Osteocyte (in vitro differentiated cells): ENCODE measurements at places on chromosomes 12 and 14.

- H3K27ac ChIP-seq = peak overlapping the region; percentile 96
- DNase-seq = no peak
- H3K4me3 ChIP-seq = peak overlapping the region; percentile 90
Measured at GRCh38 chr12:6662602-6662905, 365 bp downstream of the ING4 start.

DNA sequence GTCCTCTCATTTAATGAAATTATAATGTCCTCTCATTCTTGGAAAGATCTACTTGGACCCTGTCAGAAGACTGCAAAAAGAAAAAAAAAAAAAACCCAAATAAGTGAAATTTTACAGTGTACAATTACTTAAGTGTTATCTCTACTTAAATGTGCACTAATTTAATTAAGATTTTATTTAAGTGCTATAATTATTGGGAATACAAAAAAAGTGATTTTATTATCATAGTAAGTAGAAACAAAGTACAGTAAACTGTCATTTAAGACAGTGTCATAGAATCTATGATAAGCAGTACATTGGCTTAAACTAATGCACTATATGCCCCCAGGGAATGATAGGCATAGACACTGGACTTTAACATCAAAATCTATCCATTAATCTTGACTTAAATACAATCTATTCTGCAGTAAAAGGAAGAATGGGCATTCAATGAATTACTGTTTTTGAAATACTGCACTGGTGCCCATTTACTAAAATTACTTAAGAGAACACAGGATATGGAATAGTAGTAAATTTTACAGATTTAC lies 23.3 kb downstream of the INSM2 start:
- H3K4me3 ChIP-seq = no peak overlapping the region
- H3K27ac ChIP-seq = no peak overlapping the region
- H3K4me1 ChIP-seq = peaks cover 4% of the 10 kb centered on the region
- no peaks in the 10 kb centered on the region for H3K27me3 ChIP-seq
- DNase-seq = no peak

GRCh38 chr14:104086661-104087461 lies 1.4 kb downstream of the ASPG start:
- H3K27ac ChIP-seq = no peak overlapping the region
- H3K4me1 ChIP-seq = no peaks in the 10 kb centered on the region
- no peak for DNase-seq
- peaks cover 8% of the 10 kb centered on the region for H3K27me3 ChIP-seq
- H3K4me3 ChIP-seq = no peak overlapping the region

DNA sequence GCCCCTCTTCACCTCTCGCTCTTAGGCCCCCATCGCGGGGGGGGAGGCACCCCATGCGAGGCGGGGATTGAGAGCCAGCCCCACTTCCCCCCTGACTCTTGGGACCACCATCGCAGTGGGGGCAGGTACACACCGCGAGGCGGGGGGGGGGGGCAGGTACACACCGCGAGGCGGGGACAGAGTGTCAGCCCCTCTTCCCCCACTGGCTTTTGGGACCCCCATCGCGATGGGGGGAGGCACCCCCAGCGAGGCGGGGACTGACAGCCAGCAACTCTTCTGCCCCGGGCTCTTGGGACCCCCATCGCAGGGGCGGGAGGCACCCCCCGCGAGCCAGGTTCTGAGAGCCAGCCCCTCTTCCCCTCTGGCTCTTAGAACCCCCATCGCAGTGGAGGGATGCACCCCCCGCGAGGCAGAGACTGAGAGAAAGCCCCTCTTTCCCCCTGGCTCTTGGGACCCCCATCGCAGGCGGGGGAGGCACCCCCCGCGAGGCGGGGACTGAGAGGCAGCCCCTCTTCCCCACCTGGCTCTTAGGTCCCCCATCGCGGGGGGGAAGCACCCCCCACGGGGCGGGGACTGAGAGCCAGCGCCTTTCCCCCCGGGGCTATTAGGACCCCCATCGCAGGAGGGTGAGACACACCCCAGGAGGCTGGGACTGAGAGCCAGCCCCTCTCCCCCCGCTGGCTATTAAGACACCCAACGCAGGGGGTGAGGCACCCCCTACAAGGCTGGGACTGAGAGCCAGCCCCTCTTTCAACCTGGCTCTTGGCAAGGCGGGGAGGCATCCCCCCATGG lies 196.5 kb upstream of the PZP start:
- H3K4me1 ChIP-seq = no peaks in the 10 kb centered on the region
- no peak for DNase-seq
- H3K27ac ChIP-seq = no peak overlapping the region
- H3K4me3 ChIP-seq = no peak overlapping the region
- no peaks in the 10 kb centered on the region for H3K36me3 ChIP-seq
- H3K27me3 ChIP-seq = no peaks in the 10 kb centered on the region

- H3K4me3 ChIP-seq = no peak overlapping the region
- H3K4me1 ChIP-seq = peaks cover 7% of the 10 kb centered on the region
- DNase-seq = no peak
- H3K27ac ChIP-seq = no peak overlapping the region
Measured at GRCh38 chr12:67540920-67541624, 107.5 kb upstream of the DYRK2 start.

DNA sequence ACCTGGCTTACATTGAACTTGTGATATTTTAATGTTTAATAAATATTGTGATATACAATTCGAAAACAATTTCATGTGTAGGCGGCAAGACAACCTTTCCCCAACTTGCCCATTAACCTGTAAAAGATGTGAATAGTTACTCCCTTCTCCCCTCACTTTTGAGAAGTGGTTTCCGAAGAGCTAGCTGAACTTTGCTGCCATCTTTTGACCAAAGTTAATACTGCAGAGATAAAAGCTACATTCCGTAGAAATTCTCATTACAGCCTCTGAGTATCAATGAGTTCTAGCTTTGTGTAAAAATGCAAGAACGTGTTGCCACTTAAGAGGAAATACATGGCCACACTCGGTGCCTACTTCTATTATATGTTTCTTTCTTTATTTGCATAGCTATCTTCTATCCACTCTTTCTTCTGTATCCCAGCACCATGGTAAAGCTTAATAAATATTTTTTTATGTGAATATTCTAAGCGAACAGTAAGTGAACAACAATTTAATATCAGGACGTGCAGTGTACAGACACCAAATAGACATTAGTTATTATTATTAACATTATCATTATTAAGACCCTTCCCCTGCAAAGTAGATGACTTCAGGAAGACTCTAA lies 105.1 kb upstream of the TMEM260 start:
- H3K4me1 ChIP-seq = no peaks in the 10 kb centered on the region
- no peak for DNase-seq
- no peak overlapping the region for H3K4me3 ChIP-seq
- H3K27me3 ChIP-seq = peaks cover 43% of the 10 kb centered on the region
- no peaks in the 10 kb centered on the region for H3K36me3 ChIP-seq
